ENCODE measurements at places on chromosomes 4 and X. TPM values are rescaled to one million over a fixed set of nuclear protein-coding genes. Genes with fewer than 3 reads are reported as not detected.

GRCh38 chrX:108091878-108092291 is 307 bp downstream of the ATG4A start:
- peaks cover 11% of the 10 kb centered on the region for H3K4me1 ChIP-seq
- H3K27ac ChIP-seq: peak overlapping the region; percentile 87
- H3K27me3 ChIP-seq: no peaks in the 10 kb centered on the region
- peak overlapping the region; percentile 87 for H3K4me3 ChIP-seq
- DNase-seq: no peak
- peaks cover 6% of the 10 kb centered on the region for H3K36me3 ChIP-seq

The SPRY1 gene
- 19.6 TPM for total RNA-seq

DNA sequence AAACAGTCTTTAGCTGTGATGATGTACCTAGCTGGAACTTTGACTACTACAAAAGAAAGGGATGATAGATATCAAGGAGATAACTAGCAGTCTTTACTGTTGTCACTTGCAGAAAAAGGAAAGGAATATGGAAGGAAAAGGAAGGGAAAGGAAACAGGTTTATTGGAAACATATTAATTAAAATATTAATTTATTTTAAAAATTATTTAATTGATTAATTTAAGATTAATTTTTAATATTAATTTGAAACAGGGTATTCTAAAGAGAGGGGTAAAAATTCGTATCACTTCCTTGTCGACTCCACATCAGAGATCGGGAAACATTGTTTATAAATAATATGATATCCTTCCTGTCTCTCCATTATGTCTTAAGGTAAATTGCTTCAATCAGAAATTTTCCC is 186.5 kb upstream of the IL15 start:
- no peaks in the 10 kb centered on the region for H3K27me3 ChIP-seq
- no peak for DNase-seq
- H3K36me3 ChIP-seq: no peaks in the 10 kb centered on the region
- H3K4me1 ChIP-seq: no peaks in the 10 kb centered on the region
- H3K27ac ChIP-seq: no peak overlapping the region

GRCh38 chr4:119525005-119525749 is 103.4 kb downstream of the PDE5A start:
- H3K4me1 ChIP-seq: no peaks in the 10 kb centered on the region
- no peak for DNase-seq
- H3K4me3 ChIP-seq: no peak overlapping the region

The RNF128 gene
- not detected for total RNA-seq

GRCh38 chr4:139392797-139393196 is 61.1 kb upstream of the RAB33B start:
- no peaks in the 10 kb centered on the region for H3K4me1 ChIP-seq
- peaks cover 36% of the 10 kb centered on the region for H3K36me3 ChIP-seq
- H3K27ac ChIP-seq: no peak overlapping the region
- H3K27me3 ChIP-seq: no peaks in the 10 kb centered on the region
- no peak overlapping the region for H3K4me3 ChIP-seq
- no peak for DNase-seq

- no peaks in the 10 kb centered on the region for H3K4me1 ChIP-seq
- DNase-seq: no peak
- peaks cover 5% of the 10 kb centered on the region for H3K27me3 ChIP-seq
- no peak overlapping the region for H3K4me3 ChIP-seq
Measured at GRCh38 chrX:12702509-12703091, 88.6 kb upstream of the PRPS2 start.

DNA sequence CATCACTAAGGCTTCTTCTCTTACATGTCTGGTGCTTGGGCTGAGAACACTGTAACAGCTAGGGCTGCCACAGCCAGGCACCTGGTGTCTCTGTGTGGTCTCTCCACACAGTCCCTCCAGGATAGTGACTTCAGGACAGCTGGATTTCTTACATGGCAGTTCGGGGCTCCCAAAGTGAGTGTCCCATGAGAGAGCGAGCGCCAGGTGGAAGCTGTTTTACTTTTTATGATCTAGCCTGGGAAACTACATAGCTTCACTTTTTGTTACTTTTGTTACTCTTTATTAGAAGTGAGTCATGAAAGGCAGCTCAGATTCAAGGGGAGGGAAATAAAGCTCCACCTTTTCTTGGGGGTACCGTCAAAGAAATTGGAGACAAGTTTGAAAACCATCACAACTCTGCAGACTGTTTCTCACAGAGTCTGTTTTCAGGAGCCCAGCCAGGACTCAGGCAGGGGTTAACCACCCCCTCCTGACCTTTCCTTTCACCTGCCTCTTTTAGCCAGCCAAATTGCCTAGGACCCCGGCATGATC is 373.0 kb downstream of the MID1IP1 start:
- peak overlapping the region; percentile 29 for H3K4me3 ChIP-seq
- no peaks in the 10 kb centered on the region for H3K27me3 ChIP-seq
- no peak for DNase-seq
- H3K27ac ChIP-seq: peak overlapping the region; percentile 68
- no peaks in the 10 kb centered on the region for H3K36me3 ChIP-seq

DNA sequence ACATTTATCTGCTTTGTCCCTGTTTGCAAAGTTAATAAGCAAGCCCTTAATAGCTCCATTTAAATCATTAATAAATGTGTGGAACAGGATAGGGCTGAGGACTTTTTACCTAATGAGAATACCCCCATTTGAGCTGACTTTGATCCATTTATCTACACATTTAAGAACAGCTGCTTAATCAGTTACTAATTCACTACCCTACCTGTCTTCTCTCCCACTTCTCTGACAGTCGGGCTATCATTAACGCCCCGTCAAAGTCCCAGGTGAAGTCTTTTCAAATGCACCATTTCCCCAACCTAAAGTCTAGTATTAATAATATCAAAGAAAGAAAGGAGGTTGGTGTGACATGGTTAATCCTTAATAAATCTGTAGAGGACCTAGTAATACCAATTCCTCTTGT is 57.2 kb upstream of the NAP1L5 start:
- H3K27ac ChIP-seq: no peak overlapping the region
- H3K27me3 ChIP-seq: no peaks in the 10 kb centered on the region
- H3K36me3 ChIP-seq: peaks cover 20% of the 10 kb centered on the region
- H3K4me1 ChIP-seq: no peaks in the 10 kb centered on the region

DNA sequence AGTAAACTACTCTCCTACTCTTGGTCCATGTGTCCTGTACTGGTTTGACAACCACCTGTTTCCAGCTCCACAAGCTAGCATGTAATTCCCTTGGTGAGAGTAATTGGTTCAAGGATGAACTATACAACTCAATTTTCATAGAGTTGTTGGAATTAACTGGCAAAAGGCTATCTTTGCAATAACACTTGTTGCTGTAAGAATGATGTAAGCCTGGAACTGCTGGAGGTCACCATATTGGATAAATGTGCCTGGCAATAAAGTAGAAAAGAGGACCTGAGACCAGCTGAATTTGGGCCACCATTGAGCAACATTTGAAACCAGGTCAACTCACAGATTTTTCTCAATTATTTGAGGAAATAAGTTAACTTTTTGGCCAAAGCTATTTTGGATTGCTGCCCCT is 175.5 kb downstream of the CAMK2D start:
- no peaks in the 10 kb centered on the region for H3K4me1 ChIP-seq
- no peak overlapping the region for H3K27ac ChIP-seq
- no peak for DNase-seq
- H3K36me3 ChIP-seq: no peaks in the 10 kb centered on the region
- no peak overlapping the region for H3K4me3 ChIP-seq

GRCh38 chrX:24760363-24761000 is 66.8 kb downstream of the POLA1 start:
- no peak for DNase-seq
- H3K4me1 ChIP-seq: no peaks in the 10 kb centered on the region
- H3K4me3 ChIP-seq: no peak overlapping the region
- no peak overlapping the region for H3K27ac ChIP-seq

GRCh38 chr4:142940425-142941330 is 94.6 kb upstream of the INPP4B start:
- DNase-seq: no peak
- no peaks in the 10 kb centered on the region for H3K4me1 ChIP-seq
- H3K4me3 ChIP-seq: no peak overlapping the region
- no peaks in the 10 kb centered on the region for H3K36me3 ChIP-seq
- no peaks in the 10 kb centered on the region for H3K27me3 ChIP-seq

DNA sequence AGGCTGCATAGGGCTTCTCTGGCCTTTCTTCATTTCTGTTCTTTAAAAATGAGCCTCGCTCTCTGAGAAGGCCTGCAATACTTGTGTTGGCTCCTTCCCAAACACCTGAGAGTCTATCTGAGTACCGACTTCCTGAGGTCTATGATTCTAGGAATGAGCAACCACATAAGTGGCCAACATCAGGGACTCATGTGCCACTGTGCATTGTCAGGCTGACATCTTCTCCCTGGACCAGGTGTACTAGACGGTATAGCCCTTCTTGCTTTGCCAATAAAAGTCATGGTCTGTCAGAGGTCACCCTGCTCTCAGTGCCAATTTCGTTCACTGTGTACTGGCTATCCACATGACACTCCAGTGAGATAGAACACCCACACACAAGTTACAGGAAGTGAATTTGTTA is 67.4 kb upstream of the EPHA5 start:
- no peak overlapping the region for H3K4me3 ChIP-seq
- no peak overlapping the region for H3K27ac ChIP-seq
- H3K36me3 ChIP-seq: no peaks in the 10 kb centered on the region
- no peaks in the 10 kb centered on the region for H3K4me1 ChIP-seq
- no peaks in the 10 kb centered on the region for H3K27me3 ChIP-seq
- DNase-seq: no peak

GRCh38 chr4:169952236-169953002 is 73.8 kb downstream of the MFAP3L start:
- no peaks in the 10 kb centered on the region for H3K36me3 ChIP-seq
- no peak for DNase-seq
- H3K27me3 ChIP-seq: no peaks in the 10 kb centered on the region

DNA sequence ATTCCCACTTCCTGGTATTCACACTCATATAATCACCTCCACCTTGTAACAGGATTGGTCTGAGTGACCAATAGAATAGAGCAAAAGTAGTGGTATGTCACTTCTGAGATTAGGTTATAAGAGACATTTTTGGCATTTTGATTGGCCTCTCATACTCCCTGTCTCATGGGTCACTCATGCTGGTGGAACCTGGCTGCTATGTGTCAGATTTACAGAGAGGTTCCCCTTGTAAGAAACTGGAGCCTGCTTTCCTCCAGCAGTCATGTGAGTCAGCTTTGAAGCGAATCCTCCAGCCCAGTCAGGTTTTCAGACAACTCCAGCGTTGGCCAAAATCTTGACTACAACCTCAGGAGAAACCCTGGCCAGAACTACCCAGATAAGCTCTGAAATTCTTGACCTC is 2.6 kb upstream of the OTUD4 start:
- H3K27ac ChIP-seq: no peak overlapping the region
- no peaks in the 10 kb centered on the region for H3K36me3 ChIP-seq
- H3K4me1 ChIP-seq: peaks cover 10% of the 10 kb centered on the region
- H3K27me3 ChIP-seq: no peaks in the 10 kb centered on the region

DNA sequence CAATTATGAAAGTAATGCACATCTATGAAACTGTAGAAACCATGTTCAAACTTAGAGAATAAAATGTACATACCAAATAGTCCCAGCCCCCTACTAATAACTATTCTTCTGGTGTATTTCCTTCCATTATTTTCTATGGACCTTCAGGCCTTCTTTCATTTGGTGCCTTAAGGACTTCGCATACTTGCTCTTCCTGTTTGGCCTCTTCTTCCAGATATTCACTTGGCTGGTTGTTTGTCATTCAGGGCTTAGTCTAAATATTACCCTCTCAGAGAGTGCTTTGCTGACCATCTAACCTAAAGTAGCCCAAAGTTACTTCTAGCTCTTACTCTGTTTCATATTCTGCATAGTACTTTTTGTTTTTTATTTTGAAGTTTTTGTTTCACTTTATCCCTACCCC is 70.3 kb upstream of the ARMCX2 start:
- H3K4me1 ChIP-seq: no peaks in the 10 kb centered on the region
- H3K4me3 ChIP-seq: no peak overlapping the region
- no peak overlapping the region for H3K27ac ChIP-seq
- H3K36me3 ChIP-seq: no peaks in the 10 kb centered on the region
- DNase-seq: no peak
- no peaks in the 10 kb centered on the region for H3K27me3 ChIP-seq

The ANTXR2 gene
- total RNA-seq: 15.3 TPM

GRCh38 chrX:154381271-154381670 is 2.2 kb downstream of the EMD start:
- no peaks in the 10 kb centered on the region for H3K27me3 ChIP-seq
- DNase-seq: no peak
- no peak overlapping the region for H3K27ac ChIP-seq
- peaks cover 8% of the 10 kb centered on the region for H3K36me3 ChIP-seq
- H3K4me3 ChIP-seq: no peak overlapping the region
- H3K4me1 ChIP-seq: peaks cover 41% of the 10 kb centered on the region

- no peak overlapping the region for H3K4me3 ChIP-seq
- no peak overlapping the region for H3K27ac ChIP-seq
- H3K36me3 ChIP-seq: peaks cover 7% of the 10 kb centered on the region
- DNase-seq: no peak
- H3K4me1 ChIP-seq: peaks cover 6% of the 10 kb centered on the region
Measured at GRCh38 chr4:119233750-119234149, 21.2 kb downstream of the USP53 start.

DNA sequence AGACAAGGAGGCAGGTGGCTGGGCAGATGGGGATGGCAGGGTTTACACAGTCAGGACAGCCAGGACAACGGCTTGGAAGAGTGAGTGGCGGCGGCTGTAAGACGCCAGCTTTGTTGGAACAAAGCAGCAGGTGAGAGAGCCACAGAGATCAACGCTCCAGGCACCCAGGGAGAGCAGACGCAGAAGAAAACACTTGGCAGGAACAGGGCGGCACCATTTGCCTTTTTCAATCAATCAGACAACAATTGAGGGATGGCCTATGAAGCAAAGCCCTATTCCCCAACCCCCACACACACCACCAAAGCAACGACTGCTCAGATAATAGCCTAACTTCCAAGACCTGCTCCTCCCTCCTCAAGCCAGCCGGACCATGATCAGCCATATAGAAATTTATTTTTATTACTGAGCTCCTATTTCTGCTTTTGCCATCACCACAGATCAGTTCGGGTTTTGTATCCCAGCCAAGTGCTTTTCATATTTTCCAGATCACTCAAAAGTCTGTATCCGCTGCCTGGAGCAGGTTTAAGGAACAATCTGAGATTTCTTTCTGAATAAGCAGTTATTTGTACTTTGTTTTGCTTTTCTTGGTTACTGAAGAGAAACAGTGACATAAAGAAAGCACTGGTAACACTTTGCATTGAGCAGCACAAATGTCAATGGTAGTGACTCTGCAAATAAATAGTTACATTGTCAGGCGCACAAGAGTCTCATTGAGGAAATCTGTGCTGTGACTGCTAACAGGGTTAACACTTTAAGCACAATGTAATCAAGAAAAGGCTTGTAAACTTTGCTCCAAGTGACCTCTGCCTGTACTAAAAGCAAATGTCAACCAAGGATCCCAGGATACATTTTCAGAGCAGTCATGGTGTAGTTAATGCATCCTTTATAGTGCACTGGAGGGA is 81.8 kb upstream of the RBPJ start:
- no peak overlapping the region for H3K4me3 ChIP-seq
- no peaks in the 10 kb centered on the region for H3K4me1 ChIP-seq
- no peaks in the 10 kb centered on the region for H3K36me3 ChIP-seq

DNA sequence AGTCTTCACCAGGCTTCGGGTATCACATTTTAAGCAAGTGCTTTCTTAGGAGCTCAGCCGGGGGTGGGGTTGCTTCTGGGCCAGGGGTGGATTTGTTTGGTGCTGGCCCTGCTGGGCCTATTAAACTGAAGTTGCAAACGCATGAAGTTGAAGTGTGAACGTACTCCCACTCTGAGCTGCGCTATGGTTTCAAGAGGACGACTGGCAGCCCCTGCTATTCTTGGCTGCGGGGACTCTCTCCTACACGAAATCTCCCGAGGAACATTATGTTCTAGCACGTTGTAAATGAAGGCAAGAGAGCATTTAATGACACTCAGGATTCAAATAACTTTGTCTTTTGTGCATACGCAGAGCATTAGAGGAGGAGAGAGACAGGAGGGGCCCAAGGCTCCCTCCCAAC is 401.3 kb upstream of the BOD1L1 start:
- H3K27ac ChIP-seq: no peak overlapping the region
- no peaks in the 10 kb centered on the region for H3K4me1 ChIP-seq
- no peak overlapping the region for H3K4me3 ChIP-seq
- DNase-seq: no peak
- H3K36me3 ChIP-seq: no peaks in the 10 kb centered on the region
- no peaks in the 10 kb centered on the region for H3K27me3 ChIP-seq
